Thyroid gland (tissue), 4 donors: ENCODE measurements at places on chromosomes 4 and X. TPM values are rescaled to one million over a fixed set of nuclear protein-coding genes. Genes with fewer than 3 reads are reported as not detected.

THAP6 gene
- 24.4 TPM for total RNA-seq

DNA sequence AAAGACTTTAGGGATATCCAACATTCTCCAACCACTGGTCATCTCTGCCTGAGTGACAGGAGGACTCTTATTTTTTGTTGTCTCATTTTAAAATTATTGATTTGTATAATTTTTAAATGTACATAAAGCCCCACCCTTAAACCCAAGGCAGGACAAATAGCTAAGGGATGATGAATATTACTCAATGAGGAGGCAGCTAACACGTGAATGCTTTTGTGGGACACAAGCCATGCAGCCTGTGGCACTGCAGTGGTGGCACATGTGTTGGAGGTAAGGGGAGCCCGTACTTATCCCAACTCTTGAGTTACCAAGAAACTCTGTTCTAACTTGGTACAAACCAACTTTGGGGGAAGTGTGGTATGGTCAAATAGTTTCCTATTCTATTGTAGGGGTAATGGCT is 19.5 kb downstream of the MID1IP1 start:
- DNase-seq: no peak

GRCh38 chr4:26911254-26911653 is 50.6 kb downstream of the STIM2 start:
- DNase-seq: no peak

DNA sequence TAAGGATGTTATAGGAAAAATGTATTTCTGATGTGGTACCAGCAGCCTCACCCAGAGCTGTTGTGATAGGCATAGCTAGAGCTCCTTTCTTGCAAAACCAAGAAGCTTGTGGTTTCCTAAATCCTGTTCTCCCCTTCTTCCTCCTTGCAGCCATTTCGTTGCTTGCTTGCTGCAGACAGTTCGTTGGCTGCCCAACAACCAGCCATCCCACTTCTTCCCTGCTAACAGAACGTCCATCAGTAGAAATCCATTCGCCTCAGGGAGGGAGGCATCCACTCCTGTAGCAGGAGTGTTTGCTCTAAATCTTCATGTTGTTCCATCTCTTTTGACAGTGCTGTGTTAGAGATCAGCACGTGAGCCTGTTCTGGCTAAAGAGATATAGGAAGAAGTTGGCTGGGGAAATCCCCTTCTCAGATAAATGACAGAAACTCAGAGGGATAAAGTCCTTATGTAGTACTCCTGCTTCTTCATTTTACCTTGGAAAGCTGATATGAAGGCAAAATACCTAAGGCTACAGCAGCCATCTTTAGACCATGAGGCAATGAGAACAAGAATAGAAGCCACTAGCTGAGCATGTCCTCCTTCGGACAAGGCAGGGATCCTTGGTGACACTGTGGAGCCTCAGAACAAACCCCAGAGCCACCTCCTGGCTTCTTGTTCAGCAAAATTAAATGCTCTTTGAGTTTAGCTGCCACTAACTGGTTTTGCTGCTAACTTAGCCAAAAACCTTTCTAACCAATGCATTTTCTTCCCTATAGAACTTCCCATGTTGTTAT is 68.4 kb upstream of the RELL1 start:
- DNase-seq: no peak

- DNase-seq: no peak
Observed at GRCh38 chrX:32183066-32183465, 1028.3 kb downstream of the DMD start.

DNA sequence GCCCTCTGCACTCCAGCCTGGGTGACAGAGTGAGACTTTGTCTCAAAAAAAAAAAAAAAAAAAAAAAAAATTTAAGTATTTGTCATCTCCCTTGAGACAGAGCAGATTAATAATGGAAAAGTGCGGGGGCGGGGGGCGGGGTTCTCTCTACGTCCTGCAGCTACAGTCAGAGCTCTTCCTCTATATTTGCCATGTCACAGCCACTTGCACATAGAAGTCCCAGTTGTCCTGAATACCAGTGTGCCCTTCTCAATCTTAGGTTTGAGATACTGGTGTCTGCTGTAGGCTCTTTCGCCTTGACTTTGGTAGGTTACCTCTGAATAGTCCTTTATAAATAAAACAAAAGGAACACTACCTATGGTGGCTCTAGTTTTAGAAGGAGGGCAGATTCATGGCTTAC is 237.8 kb upstream of the PGRMC2 start:
- no peak for DNase-seq
